ENCODE measurements at places on chromosomes 2 and 18.

GRCh38 chr2:206798000-206798399 lies 32.6 kb downstream of the FASTKD2 start:
- no peak for DNase-seq

GRCh38 chr2:214569419-214570035 lies 158.7 kb downstream of the VWC2L start:
- no peak for DNase-seq

DNA sequence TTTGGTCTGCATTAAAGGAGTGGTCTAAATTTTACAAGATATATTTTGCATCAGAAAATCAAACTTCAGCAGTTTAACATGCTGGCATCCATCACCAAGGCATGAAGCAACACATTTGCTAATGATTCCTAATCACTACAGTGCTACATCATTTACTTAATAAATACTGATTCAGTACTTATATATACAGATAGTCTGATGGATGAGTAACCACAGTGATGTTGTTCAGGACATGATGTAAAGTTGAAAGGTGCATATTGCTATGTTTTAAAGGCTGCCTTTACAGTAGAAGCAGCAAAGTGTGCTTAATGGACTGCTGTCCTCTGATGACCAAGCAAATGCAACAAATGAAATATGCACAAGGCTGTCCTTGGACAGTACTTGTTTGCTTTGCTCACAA lies 11.1 kb downstream of the SUPT7L start:
- DNase-seq: no peak

DNA sequence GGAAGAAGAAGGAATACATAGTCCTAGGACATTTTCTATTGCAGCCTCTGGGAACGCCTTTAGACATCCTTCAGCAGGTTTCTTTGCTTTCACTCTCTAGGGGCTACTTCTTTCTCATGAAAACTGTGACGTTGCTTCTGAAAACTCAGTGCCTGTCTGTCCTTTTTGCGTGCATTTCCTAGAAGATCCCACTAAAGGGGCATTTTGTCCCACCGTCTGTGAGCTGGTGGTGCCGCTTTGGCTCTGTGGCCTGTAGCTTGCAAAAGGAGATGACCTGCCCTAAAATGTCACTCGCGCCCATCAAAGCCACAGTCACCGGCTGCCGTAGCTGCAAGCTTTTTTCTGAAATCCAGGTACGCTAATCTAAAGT lies 579 bp downstream of the STAT4 start:
- no peak for DNase-seq

DNA sequence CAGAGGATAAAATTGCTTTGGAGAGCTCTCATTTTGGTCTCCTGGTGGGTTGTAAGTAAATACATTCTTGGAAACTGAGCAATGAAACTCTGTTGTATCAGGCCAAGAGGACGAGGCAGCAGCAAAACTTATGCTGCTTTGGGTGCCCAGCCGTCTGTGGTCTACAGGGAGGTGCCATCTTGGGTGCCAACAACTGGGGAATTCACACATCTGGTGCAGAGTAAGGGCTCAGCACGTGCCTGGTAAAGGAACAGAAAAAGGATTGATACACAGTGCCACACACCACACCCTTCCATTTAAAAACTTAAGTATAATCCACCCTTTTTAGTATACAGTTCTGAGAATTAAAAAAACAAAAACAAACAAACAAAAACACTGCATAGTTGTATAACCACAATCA lies 221.9 kb downstream of the TSN start:
- no peak for DNase-seq

DNA sequence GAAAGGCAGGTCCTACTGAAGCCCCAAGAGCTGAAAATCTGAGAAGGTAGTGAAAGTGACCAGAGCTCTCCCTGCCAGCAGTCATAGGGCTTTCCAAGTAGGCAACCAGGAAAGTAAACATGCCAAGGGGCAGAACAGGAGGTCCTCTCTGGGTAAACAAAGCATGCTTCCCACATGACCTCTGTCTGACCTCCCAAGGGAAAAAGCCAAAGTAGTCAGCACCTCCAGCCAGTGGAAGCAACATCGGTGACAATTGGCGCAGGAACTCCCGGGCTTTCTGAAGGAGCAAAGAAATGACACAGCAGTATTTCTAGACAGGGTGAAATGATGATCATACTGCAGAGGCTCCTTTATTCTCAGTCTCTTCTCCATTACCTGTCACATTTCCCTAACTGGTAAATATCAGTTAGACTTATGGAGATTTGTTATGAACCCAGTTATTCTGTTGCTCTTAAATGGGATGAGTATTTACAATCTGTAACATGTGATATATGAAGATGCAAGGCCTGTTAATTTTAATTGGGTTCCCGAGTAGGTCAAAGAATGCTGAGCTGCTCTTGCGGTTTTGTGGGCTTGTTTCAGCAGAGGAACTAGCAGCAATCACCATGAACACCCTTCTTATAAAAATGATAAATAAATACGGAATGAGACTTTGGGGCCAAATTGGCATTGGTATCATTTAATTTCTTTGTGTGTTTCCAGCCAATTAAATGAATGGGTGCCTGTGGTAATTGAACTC lies 321.0 kb downstream of the RND3 start:
- peak; percentile 91 for DNase-seq

GRCh38 chr2:62824388-62824787 lies 118.9 kb downstream of the EHBP1 start:
- no peak for DNase-seq

GRCh38 chr2:46780411-46780800 lies 135.2 kb downstream of the MCFD2 start:
- no peak for DNase-seq

DNA sequence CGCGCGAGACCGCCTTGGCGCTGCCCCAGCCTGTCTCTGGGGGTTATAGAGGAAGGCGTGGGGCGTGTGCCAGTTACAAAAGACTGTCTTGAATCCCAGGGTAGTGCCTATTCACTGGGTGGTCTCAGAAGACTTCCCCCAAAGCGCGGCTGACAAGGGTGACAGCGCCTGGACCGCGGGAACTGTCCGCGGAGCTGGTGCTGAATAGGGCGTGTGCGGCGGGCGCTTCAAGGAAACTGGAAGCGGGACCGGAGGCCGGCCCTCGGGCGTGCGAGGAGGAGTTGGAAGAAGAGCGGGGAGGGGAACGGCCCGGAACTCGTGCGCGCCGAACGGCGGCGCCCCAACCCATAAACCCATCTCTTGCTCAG lies 2.3 kb downstream of the EGR4 start:
- no peak for DNase-seq

- no peak for DNase-seq
These were observed 633.2 kb upstream of the PKDCC start for GRCh38 chr2:41414486-41415230.

DNA sequence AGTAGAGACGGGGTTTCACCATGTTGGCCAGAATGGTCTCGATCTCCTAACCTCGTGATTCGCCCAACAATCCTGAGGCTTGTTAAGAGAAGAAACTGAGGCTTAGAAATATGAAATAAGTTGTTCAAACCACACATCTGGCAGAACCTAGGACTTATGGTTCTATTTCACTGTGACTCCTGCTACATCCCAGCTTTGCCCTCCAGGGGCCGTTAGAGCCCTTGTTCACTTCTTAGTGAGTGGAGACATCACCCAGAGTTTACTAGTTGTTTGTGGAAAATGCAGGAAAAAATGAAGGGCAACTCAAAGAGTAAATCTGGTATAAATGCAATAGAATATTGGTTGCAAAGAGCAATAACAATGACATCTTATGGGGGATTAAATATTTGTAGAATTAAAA lies 43.9 kb downstream of the MARCHF4 start:
- DNase-seq: no peak

DNA sequence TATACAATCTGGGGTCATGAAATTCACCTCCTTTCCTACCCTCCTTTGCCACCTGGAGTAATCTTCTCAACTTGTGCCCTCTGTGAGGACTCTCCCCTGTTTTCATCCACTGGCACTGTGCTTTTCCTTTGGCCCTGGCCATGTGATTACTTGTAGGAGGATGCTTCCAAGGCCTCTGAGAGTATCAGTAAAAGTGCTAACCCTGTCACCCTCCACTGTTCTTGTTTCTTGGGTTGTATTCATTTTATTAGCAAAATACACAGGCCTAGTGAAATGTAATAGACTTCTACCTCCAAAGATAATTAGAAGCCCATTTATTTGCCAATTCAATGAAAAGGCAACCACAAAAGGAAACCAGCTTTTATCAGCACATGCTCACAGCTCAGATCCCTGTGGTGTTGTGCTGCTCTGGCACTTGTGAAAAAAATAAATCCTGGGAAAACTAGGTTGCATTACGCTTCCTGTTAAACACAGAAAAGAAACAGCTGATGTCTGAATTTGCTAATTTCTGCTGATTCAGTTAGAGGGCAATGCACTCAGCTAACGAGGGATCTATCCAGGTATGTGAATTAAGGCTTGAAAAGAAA lies 357.5 kb upstream of the ETAA1 start:
- DNase-seq: no peak

DNA sequence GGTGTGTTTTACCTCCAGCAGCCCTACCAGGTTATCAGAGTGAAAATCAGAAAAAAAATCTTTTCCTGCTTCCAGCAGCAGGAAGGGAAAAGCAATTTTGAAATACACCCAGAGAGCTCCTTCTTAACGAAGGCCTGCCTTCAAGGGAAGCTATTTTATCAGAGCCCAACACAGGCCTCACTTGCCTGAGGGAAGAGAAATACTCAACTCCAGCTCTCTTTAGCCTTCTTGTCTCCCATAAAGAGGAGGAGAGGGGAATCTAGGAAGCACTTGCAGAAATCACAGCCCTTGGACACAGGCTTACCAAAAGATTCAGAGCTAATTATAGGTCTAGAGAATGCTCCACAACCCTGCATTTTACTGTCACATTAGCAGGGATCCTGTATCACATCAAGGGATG lies 896.1 kb upstream of the CNTNAP5 start:
- no peak for DNase-seq

- no peak for DNase-seq
These were observed 45.1 kb downstream of the TET3 start for GRCh38 chr2:74029714-74030397.

DNA sequence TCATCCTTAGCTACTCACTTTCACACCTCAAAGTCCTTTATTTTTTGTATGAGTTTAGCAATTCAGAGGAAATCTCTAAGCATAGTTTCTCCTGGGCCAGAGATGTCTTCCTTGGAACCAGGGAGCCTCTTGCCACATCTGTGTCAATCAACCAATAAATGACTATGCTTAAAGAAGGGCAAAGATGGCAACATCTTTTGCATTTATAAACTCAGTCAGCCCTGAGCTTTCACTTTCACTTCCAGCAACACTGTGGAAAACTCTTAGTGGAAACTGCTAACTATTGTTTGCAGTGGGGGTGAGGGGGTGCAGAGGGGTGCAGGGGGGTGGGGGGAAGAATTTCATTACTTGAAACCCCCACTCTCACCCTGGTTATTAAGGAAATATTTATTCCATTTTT lies 3.4 kb downstream of the ACVR1C start:
- DNase-seq: no peak

- no peak for DNase-seq
These were observed 1271.7 kb downstream of the CNTNAP5 start for GRCh38 chr2:125296742-125297141.

DNA sequence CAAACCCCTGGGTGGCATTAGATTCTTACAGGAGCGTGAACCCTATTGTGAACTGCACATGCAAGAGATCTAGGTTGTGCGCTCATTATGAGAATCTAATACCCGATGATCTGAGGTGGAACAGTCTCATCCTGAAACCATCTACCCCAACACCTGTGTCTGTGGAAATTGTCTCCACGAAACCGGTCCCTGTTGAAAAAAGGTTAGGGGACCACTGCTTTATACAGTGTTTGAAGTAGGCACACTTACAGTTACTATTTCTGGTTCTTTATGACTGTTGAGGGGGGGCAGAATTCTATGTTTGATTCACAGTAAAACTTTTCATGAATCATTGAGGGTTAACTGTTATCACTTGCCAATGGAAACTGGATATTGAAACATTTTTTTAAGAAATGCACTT lies 72.0 kb downstream of the RIF1 start:
- no peak for DNase-seq

- DNase-seq: peak; percentile 58
These were observed 43.7 kb downstream of the RHOB start for GRCh38 chr2:20490300-20491181.

GRCh38 chr2:217880891-217881290 lies 121.9 kb downstream of the TNS1 start:
- DNase-seq: no peak

GRCh38 chr2:134640494-134640893 lies 78.3 kb downstream of the TMEM163 start:
- DNase-seq: no peak

DNA sequence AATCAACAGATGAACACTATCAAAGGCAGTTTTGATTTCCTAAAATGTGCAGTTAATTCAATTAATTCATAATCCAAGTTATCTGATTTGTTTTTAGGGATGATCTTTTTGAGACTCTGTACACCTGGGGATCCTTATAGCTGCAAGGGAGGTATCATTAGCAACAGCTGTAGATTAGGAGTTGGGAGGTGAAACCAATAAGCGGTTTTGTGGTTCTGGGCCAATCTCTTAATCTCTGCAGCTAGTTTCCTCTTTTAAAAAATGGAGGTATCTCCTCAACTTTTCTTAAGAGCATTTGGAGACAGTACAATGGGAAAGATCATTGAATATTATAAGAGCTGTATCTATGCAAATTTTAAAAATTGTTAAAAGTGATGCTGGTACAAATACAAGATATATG lies 126.0 kb downstream of the MC4R start:
- DNase-seq: no peak

DNA sequence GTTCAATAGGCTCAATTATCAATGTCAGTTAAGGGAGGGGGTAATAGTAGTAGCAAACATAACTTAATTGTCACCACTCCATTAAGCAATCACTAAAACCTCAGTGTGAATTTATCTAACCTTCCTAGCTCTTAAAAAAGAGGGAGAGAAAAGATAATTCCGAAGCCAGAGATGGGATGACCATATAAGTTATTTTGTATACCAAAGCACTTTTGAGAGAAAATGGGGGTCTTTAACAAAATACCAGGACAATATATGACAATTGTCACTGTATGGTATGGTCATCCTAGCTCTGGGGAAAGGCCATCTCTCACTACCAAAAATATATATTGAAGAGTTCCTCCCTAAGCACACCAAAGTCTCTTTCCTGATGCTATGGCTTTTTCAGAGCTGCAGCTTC lies 55.1 kb downstream of the SPHKAP start:
- DNase-seq: no peak

GRCh38 chr2:65357095-65357958 lies 75.1 kb downstream of the SPRED2 start:
- peak; percentile 50 for DNase-seq

Measured in DMS79 (cell line).